CD4-positive, alpha-beta T cell treated with Interleukin-15 for 4 hours (primary cell): ENCODE measurements at places on chromosomes 1 and 21.

DNA sequence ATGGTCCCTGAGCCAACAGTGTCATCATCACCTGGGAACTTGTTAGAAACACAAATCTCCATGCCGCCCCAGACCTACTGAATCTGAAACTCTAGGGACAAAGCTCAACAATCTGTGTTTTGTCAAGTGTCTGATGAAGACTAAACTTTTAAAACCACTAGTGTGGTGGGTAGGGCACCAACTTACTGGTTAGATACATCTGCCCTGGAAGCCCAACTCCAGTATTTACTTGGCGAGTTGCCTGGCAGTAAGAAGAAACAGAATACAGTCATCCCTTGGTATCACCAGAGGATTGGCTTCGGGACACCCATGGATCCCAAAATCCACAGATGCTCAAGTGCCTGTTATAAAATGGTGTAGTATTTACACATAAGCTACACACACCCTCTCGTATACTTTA, 367.9 kb upstream of the DUSP10 start:
- DNase-seq: no peak

GRCh38 chr21:27493542-27493941, 526.7 kb upstream of the ADAMTS5 start:
- no peak for DNase-seq

- no peak for DNase-seq
Measured at GRCh38 chr1:200265881-200266280, 144.0 kb downstream of the ZNF281 start.

DNA sequence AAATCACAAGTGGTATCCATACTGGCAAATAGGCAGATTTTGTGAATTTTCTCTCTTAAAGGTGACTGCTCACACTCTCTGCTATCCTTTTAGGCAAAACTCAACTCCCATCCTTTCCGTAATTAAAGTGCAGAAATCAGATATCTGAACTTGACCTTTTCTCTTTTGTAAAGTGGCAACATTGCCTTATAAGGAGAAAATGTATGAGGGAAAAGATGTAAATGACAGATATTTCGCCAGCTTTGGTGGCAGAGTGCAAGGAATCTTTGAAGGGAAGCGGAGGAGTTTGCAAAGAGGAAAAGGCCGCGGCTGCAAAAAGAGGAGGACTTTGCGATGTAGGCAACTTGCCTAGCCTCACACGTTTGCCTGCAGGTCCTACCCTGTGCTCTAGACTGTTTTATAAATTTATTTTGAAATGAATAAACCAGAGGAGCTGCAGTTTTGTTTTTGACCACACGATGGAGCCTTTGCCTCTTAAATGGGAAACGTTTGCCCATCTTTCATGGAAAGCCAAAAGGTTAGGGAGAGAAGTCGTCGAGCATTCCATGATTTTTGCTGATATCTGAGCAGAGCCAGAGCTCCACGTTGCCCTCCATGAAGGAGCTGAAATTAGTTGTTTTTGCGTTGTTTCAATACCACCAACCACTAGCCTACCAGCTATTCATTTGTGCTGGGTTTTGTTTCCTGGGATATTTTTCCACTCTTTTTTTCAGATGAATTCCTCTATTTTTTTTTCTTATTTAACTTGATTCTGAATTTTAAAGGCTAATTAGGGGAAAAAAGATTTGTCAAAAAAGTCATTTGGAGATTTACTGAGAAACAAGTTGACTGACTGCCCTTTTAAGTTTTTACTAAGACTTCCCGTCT, 242.3 kb downstream of the LMX1A start:
- DNase-seq: peak; percentile 4

DNA sequence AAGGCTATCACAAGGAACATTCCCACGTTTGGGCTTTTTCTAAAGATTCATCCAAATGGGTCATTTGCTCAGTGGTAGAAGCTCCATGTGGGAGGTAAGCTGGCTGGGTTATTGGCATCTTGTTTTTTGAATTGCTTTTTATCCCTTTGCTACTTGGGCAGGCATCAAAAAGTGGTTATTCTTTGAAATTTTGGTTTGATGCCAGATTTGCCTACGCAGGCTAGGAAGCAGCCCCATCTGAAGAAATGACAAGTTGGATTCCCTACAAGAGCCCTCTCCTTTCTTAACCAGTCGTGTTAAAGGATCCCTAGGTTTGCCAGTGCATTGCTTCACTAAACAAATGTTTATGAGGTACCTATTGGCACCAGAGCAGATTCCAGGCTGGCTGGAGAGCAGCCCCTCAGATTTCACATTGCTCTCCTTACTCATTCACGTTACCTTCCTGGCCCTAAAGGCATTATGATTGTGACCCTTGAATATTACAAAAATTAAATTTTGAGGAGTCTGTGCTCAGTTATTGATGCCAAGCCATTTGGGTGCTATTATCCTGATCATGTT, 38.8 kb downstream of the ARID1A start:
- no peak for DNase-seq

DNA sequence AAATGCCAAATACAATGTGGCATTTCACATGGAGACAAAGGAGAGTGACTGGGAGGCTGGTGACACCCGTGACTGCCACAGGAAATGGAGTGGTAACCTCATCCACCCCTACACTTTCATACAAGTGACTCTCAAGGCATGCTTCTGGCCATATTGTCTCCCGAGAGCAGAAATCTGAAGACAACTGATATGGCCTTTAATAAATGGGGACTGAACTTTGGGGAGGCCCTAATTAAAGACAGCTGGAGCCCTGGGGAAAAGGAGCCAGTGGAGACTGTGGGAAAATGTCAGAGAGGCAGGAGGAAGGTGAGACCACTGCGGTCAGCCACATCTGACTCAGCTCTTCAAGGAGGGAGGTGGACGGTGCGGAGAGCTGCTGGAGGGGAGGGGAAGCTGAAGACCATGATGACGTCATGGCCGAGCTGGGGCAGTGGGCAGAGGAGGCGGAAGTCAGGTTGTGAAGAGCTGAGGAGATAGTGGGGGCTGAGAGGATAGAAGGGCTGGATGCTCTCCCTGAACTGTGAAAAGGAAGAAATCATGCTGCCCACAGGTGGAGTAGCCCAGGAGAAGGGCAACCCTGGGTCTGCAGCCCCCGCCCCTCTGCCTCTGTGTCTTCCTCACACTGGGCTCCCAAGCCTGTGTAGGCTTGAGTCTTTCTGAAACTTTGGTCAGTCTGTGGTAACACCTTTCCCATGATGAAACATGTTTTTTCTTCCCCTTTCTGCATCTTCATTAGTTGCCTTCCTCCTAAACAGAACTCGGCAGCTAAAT, 14.0 kb upstream of the NCF2 start:
- DNase-seq: no peak

GRCh38 chr1:914131-914890, 9.4 kb upstream of the SAMD11 start:
- no peak for DNase-seq

DNA sequence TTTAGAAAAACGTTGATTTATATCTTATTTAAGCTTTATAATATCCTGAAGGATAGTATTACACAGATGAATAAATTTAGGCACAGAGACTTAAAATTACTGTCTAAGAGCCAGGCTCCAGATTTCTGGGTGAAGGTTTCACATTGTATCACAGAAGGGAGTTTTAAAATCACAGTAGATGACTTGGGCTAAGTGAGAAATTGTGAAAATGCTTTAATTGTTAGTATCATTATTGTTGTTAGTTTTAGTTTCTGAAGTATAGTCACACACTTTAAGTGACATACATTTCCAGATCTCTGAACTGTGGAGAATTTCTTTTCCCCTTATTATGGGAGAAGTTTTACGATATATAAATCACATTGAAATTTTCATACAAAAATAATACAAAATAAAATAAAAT, 83.5 kb downstream of the NDUFS5 start:
- DNase-seq: no peak

DNA sequence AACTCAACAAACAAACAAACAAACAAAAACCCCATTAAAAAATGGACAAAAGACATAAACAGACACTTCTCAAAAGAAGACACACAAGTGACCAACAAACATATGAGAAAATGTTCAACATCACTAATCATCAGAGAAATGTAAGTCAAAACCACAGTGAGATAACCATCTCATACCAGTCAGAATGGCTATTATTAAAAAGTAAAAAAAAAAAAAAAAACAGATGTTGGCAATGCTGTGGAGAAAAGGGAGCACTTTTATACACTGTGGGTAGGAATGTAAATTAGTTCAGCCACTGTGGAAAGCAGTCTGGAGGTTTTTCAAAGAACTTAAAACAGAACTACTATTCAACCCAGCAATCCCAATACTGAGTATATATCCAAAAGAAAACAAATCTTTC, 94.7 kb downstream of the PLPP3 start:
- no peak for DNase-seq

- DNase-seq: no peak
Measured at GRCh38 chr1:27154469-27154990, 395 bp downstream of the SLC9A1 start.

DNA sequence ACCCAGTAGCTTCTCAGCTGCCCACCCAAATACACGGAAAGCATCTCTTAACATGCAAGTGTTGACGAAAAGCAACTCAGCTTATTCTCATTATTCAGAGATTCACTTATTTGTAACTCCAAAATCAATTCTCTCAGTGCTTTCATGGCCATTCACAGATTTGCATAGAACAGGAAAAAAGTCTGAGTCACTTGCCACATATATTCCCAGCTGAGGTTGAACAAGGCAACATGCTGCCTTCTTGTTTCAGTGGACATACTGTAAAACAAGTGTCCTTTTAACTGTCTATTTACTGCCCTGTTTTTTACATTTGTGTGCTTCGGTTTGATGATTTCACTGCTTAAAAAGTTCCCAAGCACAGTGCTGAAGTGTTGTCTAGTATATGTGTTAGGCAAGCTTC, 273.0 kb downstream of the LTN1 start:
- DNase-seq: no peak

- DNase-seq: no peak
Measured at GRCh38 chr1:168474322-168474721, 69.5 kb downstream of the XCL2 start.

DNA sequence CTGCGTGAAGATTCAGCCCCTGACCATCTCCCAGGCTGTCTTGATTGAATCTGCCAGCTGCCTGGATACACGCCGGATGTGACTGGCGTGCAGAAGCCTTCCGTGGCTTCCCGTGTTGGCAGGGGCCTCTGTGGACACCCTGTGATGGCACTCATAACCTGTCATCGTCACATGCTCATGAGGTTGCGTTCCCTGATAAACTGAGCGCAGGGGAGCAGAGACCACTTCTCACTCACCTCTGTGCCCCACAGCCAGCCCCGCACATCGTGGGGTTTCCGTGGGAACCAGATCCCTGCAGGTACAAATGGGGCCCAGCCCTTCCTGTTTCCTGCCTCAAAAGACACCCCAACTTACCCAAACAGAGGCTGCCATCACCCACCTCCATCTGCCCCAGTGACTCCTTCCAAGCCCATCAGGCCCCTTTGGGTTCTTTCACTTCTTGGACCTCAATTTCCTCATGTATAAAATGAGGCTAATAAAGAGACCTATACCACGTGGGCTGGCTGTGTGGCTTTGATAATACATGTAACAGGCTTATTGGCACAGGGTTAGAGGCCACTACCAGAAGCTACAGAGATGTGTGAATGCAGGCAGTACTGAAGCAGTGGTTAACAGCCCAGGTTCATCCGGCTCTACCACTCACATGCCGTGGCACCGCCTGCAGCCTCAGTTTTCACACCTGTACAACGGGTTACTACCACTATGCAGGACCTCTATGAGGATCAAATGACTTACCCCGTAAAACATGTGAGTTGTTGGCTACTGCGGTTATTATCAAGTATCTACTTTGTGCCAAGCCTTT, 23.6 kb downstream of the HTR6 start:
- peak; percentile 44 for DNase-seq
